Foreskin melanocyte (primary cell): ENCODE measurements at places on chromosomes 1 and 21.

- no peak for DNase-seq
Measured at GRCh38 chr1:53127546-53127945, 14.9 kb downstream of the SLC1A7 start.

GRCh38 chr1:183411091-183411490, 7.1 kb downstream of the NMNAT2 start:
- no peak for DNase-seq

GRCh38 chr1:215772151-215772550, 205.0 kb downstream of the KCTD3 start:
- DNase-seq = no peak

DNA sequence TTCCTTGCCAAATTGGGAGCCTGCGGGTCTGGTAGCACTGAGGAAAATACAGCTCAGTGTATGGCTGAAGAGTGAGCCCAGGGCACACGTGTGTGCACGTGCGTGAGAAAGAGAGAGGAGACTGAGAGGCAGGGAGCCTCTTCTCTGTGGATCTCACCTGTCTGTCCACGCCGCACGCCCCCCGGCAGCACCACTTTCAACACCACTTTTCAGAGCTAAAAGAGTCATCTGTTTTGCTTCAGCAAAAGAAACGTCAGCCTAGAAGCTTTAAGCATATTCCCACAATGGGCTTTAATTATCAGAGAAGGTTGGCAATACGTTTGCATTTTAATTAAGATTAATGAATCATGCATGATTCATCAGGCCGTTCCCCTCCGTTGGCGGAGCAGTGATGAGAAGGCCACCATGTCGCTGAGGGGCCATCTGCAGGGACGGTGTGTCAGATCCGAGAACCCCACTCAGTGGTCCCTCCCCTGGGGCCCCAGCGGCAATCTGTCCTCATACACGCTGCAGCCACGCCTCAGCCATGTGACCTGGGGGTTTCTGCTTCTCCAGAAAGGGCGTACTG, 56.8 kb downstream of the SIK1 start:
- DNase-seq = no peak

DNA sequence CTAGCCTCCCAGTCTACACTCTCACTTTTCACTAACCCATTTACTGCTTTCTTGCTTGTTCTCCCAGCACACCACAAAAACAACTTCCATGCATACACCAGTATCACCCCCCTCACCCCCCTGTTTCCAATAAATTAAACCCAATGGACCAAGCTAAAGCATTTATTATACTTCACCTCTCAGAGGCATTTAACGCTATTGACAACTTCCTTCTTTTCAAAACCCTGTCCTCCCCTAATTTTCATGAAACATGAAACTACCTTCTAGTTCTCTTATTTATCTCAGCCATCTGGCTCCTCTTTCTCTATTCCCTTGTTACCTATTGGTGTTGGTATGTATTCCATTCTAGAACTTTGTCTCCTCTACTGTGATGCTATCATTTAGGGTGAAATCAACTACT, 32.3 kb downstream of the PTPRC start:
- DNase-seq = no peak

DNA sequence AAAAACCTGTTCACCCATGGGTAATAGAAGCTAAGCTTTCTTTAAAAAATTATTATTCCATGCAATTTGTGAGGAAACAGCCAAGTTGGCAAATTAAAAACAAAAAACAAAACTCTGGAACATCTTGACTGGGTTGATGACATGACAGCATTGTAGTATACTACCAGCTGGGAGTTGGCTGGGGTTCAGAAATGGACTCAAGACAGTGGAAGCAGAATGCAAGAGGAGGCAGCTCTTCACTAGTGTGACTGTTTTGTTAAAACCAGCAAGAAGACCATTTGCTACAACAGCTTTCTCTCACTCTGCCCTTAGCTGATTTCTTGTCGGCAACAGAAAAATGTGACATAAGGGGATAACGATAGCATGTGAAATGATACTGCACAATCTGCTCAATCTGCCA, 1298.9 kb upstream of the ADGRL4 start:
- DNase-seq = no peak

- no peak for DNase-seq
Measured at GRCh38 chr1:59272507-59272906, 24.4 kb upstream of the FGGY start.

DNA sequence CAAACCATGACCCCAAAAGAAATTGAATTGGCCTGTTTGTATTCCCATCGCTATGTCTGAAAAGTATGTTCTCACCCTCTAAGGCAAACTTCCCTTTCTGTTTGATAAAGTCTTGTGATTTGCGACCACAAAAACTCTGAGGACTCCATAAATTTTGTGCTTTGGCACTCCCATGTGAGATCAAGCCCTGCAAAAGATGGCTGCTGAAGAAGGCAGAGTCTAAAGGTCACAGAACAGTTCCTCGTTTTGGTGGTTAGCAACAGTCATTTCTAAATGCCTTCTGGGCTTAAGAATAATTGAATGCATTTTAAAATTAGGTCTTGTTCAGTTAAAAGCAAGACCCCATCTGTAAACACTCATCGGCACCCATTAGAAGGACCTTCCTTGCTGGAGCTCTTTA, 441.6 kb downstream of the OMA1 start:
- DNase-seq = peak; percentile 64

- DNase-seq = peak; percentile 8
Measured at GRCh38 chr1:75672528-75673393, 51.7 kb upstream of the ACADM start.

DNA sequence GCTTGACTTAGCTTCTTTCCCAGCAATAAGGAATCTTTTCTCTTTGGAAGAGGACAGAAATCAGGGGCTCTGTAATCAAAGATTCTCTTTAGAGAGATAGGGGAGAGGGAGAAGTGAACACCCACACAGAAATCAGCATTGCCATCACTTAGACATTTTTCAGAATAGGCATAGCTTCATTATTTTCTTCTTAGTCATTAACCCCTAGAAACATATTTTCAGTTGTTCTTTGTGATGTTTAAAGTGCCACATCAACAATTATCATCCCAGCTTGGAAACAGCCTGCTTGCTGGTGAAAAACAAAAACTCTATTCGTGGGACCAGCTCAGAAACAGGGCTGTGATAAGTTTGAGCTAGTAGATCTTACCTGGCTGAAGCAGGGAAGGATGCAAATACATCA, 88.3 kb upstream of the SLC44A3 start:
- no peak for DNase-seq

DNA sequence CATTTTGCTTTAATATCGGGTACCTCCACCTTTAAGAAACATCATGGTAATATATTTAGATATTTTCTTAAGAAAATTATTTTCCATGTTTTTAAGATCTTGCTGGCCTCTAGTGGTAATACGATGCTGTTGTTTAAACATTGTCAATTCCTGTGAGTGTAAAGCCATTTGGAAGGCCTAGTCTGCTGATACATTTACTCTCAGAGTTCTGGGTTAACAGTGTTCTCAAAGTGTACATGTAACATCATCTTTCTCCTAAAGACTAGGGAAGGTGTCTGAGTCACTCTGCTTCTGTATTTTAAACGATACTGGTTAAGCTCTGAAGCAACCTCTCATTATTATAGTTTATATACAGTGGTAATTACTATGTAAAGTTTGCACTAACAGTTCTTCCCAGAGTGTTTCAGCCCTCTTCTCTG, 189.1 kb downstream of the RASAL2 start:
- DNase-seq = peak; percentile 50

- no peak for DNase-seq
Measured at GRCh38 chr1:44423591-44424537, 18.8 kb downstream of the RNF220 start.

- DNase-seq = no peak
Measured at GRCh38 chr1:115165776-115166175, 76.5 kb upstream of the TSPAN2 start.

- DNase-seq = no peak
Measured at GRCh38 chr1:25540750-25541342, 2.6 kb upstream of the LDLRAP1 start.

DNA sequence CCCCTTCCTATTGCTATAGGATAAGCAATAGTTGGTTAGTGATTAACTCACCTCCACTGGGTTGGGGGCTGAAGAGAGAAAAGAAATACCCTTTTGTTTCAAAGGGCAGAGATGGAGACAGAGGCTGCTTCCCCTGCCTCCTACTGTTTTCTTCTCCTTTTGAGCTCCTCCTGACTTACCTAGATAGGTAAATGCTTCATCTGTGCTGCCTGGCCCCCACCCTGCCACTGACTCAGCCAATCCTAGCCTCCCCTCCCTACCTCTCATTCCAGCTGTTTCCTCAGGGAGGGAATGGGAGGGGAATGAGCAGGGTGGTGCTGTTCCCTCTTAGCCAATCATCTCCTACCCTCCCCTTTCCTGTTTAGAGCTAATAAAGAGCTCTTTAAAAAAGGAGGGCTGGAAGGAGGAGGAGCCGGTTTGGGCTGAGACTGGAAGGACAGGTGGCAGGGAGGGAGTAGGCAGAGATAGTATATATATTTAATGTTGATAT, at the start of gene C1orf116:
TSS of gene C1orf116 (minus strand) at position 229 of the 490 bp plus-strand sequence. CDS start 5,158 bp downstream, outside the sequence.
- no peak for DNase-seq

DNA sequence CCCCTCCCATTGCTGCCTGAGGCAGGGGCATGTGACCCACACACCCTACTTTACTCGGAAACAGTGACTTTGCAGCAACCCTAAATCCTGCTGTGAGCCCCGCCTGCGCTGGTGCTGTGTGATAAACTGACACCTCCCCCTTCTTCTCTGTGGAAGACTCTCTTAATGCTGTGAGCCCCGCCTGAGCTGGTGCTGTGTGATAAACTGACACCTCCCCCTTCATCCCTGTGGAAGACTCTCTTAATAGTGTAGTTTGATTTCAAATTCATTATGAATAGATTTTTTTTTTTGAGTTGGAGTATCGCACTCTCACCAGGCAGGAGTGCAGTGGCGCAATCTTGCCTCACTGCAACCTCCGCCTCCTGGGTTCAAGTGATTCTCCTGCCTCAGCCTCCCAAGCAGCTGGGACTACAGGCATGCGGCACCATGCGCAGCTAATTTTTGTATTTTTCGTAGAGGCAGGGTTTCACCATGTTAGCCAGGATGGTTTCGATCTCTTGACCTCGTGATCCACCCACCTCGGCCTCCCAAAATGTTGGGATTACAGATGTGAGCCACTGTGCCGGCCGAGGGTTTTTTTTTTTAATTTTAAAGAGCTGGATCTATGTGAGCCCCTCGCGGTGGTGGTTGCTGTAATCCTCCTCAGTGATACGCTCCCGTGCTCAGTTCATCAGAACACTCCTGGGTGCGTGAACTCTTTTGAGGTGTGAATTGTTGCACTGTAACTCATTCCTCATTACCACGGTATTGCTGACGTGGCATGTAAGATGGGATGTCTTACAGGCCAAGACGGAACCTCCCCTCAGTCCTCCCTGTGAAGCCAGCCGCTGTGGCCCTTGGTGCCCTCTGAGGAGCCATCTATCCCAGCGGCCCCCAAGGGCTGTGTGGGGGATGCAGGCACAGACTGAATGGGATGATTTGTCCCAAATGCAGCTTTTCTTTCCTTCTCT, 60.3 kb downstream of the GALNT2 start:
- no peak for DNase-seq

DNA sequence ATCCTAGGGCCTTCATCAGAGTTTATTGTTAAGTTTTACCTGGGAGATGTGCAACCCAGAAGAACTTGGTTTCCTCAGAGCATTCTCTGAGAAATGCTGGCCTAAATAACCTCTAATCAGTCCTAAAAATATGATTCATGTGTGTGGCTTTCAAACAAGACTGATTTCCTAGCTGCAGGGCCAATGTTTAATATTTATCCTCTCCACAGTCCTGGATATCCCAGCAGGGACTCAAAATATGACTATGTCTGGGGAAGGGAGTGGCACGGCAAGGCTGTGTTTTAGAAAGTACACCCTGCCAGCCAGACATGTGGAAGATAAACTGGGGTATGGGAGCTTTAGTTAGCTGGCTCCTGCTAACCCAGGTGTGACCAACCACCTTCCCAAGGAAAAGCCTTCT, 26.3 kb downstream of the PLPP3 start:
- no peak for DNase-seq

GRCh38 chr1:235892734-235893413, 26.2 kb upstream of the LYST start:
- no peak for DNase-seq

GRCh38 chr1:193365966-193366365, 179.6 kb upstream of the B3GALT2 start:
- no peak for DNase-seq

DNA sequence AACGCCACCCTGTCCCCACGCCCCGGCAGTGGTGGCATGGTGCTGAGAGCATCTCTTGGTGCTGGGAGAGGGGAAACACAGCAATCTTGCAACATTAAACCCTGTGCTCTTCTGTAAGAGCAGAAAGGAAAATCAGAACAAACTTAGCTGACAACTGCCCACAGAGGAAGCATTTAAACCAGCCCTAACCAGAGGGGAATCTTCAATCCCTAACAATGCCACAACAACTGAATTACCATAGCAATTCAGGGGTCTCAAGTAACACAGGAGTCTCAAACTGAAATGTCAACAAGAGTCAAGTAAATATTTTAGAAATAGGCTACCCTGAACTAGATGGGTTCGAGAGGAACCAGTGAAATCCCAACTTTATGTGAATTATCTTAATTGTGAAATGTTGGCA, 1983.6 kb downstream of the NCAM2 start:
- DNase-seq = no peak

DNA sequence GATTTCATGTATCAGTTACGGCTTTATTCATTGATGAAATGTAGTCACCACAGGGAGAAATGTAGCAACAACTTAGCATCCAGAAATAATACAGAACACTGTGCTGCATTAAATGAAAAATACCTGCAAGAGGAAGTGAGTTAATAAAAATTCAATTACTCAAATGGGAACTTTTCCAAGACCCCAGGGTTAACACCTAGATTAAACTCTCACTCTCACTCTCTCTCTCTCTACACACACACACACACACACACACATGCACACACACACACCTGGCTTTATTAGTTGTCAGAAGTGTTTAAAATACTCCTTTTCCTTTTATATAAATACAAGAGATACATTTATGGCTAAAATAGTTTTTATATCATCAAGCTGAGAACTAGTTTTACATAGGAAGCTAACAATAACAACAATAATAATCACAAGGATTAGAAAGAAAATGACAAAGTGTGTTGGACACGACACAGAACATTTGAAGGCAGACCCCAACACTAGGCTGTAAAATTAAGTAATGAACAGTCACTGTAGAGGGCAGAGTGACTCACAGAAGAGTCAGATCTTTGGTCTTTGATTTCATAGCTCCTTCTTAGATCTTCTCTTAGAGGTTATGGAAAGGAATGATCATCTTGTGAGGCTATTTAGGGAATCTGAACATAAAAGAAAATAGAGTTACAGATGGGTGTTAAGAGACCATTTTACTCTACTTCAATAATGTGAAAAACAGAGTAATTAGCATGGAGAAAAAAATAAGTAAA, 1266.0 kb upstream of the ADGRL2 start:
- no peak for DNase-seq
